ENCODE measurements at places on chromosomes 6 and 20.

GRCh38 chr6:147279427-147279826 is 75.2 kb downstream of the STXBP5 start:
- DNase-seq: no peak

GRCh38 chr20:10089871-10090587 is 55.2 kb downstream of the ANKEF1 start:
- DNase-seq: no peak

GRCh38 chr20:889106-889505 is 27.0 kb downstream of the ANGPT4 start:
- DNase-seq: no peak

DNA sequence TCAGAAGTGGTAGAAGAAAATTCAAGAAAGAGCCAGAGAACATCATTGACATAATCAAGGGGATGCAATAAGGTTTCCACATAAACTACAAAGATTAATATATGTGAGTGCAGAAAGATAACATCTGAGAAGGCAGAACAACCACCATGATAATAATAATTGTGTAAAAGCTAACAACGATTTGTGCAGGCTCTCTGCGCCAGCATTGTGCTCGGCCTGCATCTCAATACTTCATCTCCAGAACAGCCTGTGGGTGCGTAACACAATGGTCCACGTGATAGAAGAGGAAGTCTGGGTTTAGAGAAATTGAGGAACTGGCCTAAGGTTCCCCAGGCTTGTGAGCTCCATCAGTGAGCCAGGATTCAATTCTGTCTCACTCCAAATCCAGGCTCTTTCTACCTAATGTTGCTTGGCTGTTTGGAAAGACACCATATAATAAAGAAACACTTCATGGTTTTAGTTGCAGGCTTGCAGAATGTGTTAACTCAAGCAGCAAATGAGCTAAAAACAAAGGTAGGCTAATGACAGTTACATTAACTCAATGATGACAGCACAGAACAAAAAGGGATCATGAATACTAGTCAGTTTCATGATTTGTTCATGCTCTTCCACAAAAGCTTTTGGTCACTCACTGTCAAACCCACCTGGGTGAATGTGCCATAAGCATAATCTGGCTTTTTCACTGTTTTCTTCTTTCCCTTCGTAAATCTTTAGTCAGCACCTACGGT is 71.2 kb downstream of the LY86 start:
- DNase-seq: no peak

GRCh38 chr20:39309458-39309857 is 347.3 kb downstream of the DHX35 start:
- DNase-seq: no peak

GRCh38 chr6:8229915-8230756 is 127.8 kb upstream of the EEF1E1 start:
- no peak for DNase-seq

DNA sequence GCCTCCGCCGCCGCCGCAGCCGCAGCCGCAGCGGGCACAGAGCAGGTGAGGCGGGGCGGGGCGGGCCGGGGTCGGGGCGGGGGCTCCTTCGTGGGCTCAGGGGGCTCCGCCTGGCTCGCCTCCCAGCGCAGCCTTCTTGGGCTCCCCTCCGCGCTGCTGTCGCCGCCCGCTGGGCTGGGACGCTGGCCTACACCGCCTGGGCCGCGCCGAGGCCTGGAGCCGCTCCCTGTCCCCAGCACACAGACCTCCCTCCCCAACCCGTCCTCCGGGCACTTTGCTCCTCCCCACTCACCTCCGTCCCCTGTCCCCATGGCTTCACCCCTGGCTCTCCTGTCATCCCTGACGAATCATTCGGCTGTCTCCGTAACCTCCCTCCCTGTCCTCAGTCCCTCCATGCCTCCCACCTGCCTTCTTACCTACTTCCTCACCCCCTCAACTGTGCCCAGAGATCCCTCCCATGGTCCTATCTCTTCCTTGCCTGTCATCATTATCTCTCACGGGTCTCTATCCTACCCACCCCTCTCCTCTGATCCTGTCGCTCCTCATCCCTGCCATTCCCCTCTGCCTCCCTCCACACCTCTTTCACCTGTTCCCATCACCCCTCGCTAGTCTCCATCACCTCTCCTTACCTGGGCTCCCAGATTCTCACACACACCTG is 512 bp downstream of the TTBK1 start:
- DNase-seq: no peak

GRCh38 chr6:37838219-37838921 is 18.8 kb downstream of the ZFAND3 start:
- no peak for DNase-seq

DNA sequence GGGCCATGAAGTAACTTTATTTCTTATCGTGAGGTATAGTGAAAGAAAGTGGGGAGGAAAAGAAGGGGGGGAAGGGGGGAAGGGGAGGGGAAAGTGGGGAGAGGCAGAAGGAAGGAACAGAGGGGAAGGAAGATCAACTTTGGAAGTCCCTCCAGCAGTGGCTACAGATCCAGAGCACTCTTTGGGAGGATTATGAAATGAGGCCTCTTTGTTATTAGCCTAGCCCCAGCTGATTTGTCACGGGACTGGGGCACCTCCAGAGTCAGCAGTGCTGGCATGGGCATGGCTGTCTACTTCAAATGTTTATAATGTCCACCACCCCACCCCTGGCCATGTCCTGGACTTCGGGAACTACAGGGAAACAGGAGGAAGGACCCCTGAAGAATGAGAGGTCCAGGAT is 7.6 kb downstream of the MOCS1 start:
- DNase-seq: no peak

- no peak for DNase-seq
Measured at GRCh38 chr6:40933864-40934263, 105.2 kb downstream of the UNC5CL start.

DNA sequence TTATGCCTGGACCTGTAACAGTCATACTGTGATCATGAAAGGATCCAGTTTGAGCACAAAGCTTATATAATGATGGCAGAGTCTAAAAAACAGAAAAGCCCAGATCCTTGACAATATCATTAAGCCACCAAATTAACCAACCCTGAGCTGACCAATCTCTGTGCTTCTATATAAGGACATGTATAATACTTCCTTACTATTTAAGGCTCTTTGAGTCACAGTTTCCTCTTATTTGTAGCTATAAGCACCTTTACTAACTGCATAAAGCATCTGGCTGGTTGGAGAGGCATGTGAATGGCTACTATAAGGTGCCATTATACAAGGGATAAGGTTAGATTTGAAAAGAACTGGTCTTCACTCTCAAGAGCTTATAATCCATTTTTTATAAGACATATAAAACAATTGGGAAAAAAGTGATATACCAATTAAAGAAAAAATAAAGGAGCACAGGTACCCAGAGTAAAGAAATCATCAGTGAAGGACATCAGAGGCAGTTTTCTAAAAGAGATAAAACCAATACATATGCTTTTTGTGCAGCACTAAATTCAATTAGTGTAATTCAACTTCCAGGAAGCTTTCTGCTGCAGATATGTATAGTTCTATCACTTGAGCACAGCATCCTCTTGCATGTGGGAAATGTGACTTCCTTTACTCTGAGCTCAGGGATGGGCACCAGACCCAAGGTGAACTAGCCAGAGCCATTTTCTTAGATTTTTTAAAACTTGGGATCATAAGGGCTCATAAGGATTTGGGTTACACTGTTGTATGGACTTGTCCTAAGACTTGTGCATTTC is 121.0 kb downstream of the BTBD9 start:
- DNase-seq: no peak

- DNase-seq: no peak
Measured at GRCh38 chr6:146286961-146287360, 256.7 kb upstream of the RAB32 start.

DNA sequence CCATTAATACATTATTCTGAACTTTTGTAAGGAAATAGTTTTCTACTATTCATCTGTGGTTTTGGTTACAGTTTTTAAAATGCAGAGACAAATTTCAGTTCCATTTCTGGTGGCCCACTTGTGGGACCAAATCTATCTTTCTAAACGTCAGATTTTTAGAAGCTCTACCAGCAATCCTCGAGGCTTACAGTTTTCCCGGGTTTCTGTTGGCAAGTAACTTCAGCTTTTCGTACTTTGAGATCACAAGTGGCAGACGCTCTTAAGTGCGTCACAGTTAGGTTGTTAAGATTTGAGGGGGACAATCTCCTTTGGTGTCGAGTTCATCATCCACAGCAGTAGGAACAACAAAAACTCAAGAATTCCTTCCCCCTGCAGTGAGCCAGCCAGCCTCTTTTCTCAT is 60.0 kb downstream of the JARID2 start:
- DNase-seq: no peak

DNA sequence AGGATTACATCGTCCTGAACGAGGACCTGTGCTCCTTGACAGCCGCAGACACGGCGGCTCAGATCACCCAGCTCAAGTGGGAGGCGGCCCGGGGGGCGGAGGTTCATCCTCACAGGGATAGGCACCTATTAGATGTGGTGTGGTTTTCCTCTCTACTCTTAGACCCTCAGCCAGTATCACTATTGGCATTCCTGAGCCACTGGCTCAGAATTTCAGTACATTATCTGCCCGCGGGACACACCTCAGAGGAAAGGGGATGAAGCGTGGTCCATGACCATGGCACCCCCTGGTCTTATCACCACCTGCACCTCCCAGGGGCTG is 34.6 kb upstream of the HLA-G start:
- no peak for DNase-seq

DNA sequence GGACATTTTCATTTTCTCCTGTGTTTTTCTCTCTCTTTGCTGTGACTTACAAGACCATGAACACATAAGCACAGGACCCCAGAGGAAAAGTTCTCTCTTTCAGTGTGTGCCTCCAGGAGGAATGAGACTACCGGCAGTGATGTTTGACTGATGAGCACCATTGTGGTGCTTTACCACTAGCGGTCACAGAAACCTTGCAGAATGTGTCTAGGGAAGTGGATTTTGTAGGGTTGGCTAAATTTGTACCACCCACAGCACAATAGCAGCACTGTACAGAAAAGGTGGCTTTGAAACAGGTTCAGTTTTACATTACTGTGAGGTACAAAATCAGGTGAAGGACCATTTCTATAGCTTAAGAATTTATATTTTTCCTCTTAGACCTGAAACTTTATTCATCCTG is 301.9 kb upstream of the SUPT3H start:
- no peak for DNase-seq

GRCh38 chr20:47973519-47974233 is 188.4 kb upstream of the SULF2 start:
- DNase-seq: no peak

DNA sequence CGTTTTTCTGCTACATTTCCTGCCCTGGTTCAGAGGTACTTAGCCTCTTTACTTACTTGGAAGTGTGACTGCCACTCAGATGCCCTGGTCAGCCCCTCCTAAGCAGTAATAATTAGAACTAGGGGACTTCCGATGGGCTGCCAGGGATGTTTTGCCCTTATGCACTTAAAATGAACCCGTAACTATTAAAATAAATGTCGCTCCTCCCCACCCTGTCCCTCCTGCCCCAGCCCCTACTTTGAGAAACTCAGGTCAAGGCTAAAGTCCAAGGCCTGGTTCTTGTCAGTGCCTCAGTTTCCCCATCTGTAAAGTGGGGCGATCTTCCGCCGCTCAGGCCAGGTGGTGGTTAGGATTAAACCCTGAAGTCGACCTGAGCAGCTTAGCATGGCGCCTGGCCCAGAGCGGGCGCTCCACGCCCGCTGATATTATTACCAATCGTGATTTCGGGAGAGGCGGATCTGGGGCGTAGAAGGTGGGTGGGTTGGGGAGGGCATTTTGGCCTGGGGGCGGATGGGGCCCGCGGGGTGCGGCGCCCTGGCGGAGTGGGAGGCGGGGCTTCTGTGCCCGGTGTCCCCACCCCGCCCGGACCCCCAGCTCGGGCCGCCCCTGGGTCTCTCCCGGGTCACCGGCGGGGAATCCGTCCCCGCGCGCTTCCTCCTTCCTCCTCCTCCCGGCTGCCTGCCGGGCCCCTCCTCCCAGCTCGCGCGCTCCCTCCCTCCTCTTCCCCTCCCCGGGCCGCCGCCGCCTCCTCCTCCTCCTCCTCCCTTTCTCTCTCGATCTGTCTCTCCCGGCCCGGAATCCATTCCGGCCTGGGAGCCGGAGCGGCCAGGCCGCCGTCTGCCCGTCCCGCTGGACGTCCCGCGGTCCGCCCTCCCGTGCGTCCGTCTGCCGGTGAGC is at the start of gene SRC:
TSS of gene SRC (plus strand) at position 802 of the 897 bp plus-strand sequence. CDS start 38,014 bp downstream, outside the sequence.
- peak; percentile 53 for DNase-seq

- DNase-seq: no peak
Measured at GRCh38 chr20:47188540-47188939, 168.0 kb downstream of the ZMYND8 start.

DNA sequence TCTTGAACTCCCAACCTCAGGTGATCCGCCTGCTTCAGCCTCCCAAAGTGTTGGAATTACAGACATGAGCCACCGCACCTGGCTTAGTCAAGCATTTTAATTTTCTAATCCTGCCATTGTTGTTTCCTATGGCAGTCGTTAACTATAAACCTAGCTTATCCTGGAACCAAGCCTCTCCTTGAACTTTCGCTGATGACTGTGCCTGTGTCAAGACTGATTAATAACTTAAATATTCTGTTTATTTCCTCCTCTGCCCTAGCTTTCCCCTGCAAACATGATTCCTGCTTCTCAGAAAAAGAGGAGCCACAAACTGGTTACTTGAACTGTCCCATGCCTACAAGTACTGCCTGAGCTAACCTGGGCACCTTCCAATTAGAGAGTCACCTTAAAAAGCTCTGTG is 1.5 kb downstream of the VNN1 start:
- no peak for DNase-seq

DNA sequence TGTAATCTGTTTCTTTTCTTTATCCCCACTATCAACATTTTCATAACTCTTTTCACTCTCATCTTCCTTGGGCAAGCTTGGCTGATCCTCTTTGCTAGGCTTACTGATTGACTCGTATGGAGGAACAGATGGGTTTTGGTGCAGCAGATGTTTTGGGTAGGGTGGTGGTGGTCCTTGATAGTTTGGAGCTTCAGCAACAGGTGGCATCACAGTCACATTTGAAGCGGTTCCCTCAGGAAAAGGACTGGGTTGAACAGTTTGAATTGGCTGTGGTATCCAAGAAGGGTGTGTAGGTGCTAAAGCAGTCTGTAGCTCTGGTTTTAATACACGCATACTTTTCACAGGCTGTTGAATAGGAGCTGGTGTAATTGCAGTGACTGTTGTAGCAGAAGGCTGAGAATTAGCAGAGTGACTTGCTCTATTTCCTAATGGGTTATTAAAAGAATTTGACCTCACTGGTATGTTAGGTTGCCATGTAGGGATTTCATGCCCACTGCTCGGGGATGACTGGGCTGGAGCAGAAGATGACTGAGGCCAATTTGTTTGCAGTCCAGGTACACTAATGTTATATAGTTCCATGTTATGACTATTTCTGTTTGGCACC is 34.5 kb downstream of the LATS1 start:
- DNase-seq: no peak

Measured in NCI-H1930 (cell line).